H7 (cell line): ENCODE measurements at places on chromosomes 5 and 9. TPM values are rescaled to one million over a fixed set of nuclear protein-coding genes. Genes with fewer than 3 reads are reported as not detected.

- DNase-seq = peak; percentile 94
Measured at GRCh38 chr5:72107131-72107900, at the start of gene MAP1B. TSS of gene MAP1B (plus strand) at chr5:72107475. CDS start at chr5:72107532, 57 bp downstream.

DNA sequence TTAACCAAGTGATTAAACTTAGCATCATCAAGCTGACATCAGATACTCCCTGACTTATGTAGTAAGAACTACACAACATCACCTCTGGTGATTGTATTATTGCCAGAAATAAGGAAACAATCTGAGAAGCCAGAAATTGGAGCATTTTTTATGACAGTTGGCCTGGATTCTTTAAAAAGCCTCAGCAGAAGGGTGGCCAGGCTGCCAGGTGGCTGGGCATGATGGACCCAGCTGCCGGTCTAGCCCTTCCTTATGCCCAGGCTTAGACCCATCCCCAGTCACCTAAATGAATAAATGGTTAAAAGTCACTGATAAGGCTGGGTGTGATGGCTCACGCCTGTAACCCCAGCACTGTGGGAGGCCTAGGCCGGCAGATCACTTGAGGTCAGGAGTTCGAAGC is 12.8 kb downstream of the OR1K1 start:
- no peak for DNase-seq

DNA sequence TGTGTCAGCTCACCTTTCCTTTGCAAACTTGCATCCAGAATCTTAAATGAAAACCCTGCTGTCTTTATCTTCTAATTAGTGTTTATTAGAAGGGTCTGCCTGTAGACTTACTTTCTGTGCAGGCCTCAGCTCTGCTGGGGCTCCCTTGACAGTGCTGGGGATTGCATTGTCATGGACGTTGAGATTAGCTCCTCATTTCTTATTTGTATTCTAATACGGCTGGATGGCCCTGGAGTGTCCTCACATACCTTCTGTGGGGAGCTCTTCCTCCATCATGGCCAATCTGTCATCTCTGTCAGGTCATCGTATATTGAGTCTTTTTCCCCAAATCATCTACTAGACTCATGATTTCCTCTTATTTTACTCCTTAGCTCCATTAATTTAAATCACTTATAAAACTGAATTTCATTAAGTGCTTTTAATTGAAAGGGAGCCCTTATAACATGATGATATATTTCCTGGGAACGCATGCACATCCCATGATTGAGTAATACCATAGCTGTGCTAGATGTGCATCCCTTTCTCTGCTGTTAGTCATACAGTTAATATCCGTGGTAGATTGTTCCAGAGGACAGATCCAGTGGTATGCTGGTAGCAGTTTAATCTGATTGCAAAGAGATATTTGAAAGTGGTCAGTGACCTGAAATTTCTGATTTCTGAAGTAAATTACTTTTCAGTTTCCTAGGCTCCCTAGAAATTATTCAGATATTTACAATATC is 61.6 kb downstream of the ICE1 start:
- peak; percentile 37 for DNase-seq

GRCh38 chr9:133729617-133730281 is 8.4 kb downstream of the SARDH start:
- peak; percentile 75 for DNase-seq

DNA sequence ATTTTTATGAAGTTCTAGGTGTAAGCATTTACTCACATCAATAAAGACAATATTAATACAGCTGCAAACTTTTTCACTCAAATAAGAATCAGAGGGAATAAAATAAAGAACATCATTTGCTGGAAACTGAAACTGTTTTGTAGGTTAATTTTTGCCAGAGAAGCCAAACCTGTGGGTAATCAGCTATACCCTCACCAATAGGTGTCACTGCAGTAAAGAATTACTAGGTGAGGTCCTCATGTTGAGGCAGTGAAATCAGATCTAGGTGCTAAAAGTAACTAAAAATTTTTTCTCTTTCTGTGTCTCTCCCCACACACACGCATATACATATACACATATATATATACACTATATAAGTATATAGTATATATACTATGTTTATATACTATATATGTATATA is 1016.3 kb upstream of the SEMA6A start:
- DNase-seq = peak; percentile 8

DNA sequence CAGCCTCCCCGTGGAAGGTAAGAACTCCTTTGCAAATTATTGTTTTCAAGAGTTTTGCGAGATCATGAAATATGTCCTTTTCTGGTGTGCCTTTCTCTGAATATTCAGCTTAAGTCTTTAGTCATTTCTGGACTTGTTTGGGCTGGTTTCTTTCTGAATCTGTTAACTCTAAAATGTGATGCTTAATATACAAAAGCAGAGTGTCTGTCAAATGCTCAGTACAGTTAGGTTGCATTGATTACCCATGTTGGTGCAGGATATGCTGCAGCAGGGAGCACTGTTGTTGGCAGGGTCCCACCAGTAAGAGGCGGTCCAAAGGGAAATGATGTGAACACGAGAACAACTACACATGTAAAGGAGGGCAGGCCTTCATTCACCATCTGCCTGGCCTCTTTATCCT is 47.7 kb downstream of the SPTAN1 start:
- no peak for DNase-seq

- peak; percentile 58 for DNase-seq
Measured at GRCh38 chr9:126521089-126521488, 92.6 kb upstream of the LMX1B start.

- no peak for DNase-seq
Measured at GRCh38 chr9:83466877-83467276, 71.3 kb downstream of the FRMD3 start.

DNA sequence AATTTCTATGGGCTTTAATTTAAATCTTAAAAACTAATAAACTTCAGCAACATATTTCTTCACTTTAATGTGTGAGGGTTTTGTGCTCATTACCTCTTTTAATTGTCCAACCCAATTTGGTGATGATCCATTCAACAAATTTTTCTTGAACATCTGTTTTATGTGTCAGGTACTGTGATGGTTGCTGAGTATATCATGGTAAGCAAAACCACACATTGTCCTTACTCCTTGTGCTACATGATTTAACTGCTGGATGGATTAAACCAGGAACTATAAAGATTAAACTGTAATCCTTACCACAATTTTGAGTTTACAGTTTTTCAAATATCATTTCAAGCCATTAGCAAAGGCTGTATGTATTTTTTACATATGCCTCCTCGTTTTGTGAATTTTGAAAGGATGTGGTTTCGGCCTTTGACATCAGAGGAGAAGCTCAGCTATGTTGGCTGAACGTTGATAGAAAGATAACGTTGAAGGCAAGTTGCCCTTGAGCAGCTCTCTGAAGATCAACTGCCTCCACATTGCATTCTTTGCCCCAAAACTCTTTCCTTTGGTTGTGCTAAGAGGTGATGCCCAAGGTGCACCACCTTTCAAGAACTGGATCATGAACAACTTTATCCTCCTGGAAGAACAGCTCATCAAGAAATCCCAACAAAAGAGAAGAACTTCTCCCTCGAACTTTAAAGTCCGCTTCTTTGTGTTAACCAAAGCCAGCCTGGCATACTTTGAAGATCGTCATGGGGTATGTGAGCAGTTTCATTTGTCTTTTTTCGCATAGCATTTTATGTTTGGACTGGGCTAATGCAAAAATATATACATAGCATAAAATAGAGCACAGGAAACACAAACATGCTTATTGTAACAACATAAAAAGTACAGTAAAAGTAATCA is at the start of gene ITK:
ITK (plus strand) TSS at position 467 of the 891 bp plus-strand sequence; CDS start at position 605, 138 bp downstream.
- DNase-seq = no peak

DNA sequence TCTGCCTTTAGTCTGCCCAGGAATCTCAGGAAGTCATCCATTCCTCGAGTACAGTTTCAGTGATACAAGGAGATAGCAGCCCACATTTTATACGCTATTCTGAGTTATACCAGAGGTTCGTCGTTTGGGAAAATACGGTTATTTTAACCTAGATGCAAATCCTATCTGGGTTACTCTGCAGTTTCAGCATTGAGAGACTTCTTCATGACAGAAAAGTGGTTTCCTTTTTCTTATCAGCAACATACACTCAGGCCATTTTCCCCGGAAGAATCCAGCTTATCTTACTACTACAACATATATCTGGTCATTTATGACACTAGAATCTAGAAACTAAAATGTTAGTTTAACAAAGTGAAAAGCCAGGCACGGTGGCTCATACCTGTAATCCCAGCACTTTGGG is 83.4 kb upstream of the IQGAP2 start:
- DNase-seq = no peak

DNA sequence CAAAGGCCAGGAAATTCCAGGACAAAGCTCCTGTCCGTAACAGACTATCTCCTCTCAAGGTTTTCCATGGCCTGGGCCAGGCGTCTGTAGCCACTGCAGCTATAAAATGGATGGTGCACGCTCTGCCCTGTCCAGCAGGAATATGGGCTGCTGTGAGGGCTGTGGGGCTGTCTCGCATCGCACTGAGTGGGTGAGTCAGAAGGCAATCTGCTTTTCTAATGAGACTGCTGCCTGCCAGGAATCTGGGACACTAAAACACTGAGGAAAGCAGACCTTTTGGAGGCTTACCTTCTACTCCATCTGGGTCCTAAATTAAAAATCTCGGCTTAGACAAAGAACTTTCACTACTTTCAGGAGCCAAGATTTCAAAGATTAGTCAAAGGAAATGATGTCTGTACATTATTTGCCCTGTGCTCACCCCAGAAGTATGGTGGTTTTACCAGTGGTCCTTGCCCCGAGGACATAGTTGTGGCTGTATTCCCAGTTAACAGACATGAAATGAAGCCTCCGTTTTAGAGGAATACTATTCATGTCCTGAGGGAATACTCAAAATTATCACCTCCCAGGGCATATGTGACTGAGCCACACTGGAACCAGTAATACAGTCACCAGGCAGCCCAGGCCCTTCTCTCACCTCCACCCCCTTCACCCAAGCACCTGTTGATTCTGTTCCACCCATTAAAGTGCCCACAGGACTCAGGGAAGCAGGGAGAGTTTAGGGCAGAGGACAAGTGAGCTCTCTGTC is 56.4 kb downstream of the PFDN1 start:
- no peak for DNase-seq

GRCh38 chr5:116466727-116467464 is 107.7 kb downstream of the SEMA6A start:
- no peak for DNase-seq

- peak; percentile 64 for DNase-seq
Measured at GRCh38 chr5:180643191-180643851, 6.1 kb downstream of the FLT4 start.

- no peak for DNase-seq
Measured at GRCh38 chr5:2391021-2391420, 360.5 kb downstream of the IRX2 start.

GRCh38 chr5:9226016-9226536 is 319.8 kb downstream of the SEMA5A start:
- DNase-seq = no peak

DNA sequence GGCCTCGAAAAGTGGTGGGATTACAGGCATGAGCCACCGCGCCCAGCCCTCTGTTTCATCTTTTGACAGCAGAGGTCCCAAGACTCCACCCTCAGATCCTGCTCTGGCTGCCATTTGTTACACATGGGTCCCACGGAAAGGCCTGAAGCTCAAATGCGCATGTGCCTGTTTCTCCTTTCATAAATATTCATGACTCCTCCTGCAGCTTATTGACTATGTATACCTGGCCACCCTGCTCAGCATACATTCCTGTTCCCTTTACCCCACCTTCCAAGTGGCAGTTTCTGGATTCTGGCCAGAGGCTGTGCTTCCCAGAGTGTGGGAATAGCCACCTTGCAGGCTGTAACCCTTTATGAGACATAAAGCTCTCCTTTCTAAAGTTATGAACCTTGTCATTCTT is 46.5 kb downstream of the AUH start:
- DNase-seq = peak; percentile 38

DNA sequence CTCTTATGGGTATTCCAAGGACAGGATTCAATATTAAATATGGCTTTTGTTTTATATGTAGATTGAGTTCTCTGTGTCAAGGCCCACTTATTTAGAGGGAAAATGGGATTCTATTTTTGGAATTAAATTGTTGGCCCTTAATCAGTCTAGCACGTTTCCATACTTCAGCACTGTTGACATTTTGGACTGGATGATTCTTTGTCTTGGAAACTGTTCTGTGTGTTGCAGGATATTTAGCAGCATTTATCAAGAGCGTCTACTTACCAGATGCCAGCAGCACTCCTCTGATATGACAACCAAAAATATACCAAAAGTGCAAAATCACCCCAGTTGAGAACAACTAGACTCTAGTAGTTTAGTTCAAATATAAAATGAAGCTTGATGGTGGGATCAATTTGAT is 1027.0 kb upstream of the COX7C start:
- DNase-seq = no peak

GRCh38 chr5:113379936-113380806 is 54.6 kb downstream of the TSSK1B start:
- DNase-seq = no peak

GRCh38 chr9:133993635-133994253 is 1.6 kb upstream of the VAV2 start:
- DNase-seq = no peak

GRCh38 chr5:71582945-71583584 is 4.1 kb upstream of the MCCC2 start:
- DNase-seq = no peak

GRCh38 chr9:88957526-88957925 is 33.7 kb upstream of the S1PR3 start:
- DNase-seq = no peak

DNA sequence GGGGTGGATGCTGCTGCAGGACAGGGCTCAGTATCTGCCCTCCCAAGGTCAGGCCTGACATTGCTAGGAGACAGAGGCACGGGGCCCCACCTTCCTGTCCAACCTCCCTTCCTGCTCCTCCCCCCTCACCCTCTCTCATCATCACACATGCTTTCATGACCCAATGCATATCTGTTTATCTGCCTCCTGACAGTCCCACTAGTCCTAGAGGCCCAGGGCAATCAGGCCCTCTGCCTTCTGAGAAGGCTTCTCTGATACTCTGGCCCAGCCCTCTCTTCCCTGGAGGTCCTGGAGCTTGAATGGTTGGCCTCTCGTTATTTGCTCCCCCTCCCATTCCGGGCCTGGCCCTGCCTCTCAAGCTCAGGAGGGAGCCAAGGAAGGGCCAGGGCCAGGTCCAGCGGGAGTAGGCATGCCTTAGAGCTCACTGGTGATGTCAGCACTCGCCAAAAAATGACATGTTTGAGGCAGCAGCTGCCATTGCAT is 90.6 kb upstream of the SAP30L start:
- DNase-seq = peak; percentile 50

GRCh38 chr5:78779262-78779661 is 130.7 kb upstream of the LHFPL2 start:
- no peak for DNase-seq

GRCh38 chr5:126695091-126695490 is 81.8 kb upstream of the LMNB1 start:
- no peak for DNase-seq

GRCh38 chr5:95619096-95619495 is 791 bp upstream of the GPR150 start:
- no peak for DNase-seq

SAXO1 gene
- 0.21 and 0.48 TPM in 2 replicates for total RNA-seq

DIMT1 gene
- total RNA-seq = 58.1 and 65.4 TPM in 2 replicates

ADGRD2 gene
- total RNA-seq = not detected in 2 replicates

CCDC192 gene
- 0.24 and 1.1 TPM in 2 replicates for total RNA-seq

NADK2 gene
- 15.3 and 16.0 TPM in 2 replicates for total RNA-seq

PTPRD gene
- total RNA-seq = 21.5 and 25.2 TPM in 2 replicates

NEUROG1 gene
- total RNA-seq = not detected in 2 replicates

F2R gene
- 17.1 and 23.3 TPM in 2 replicates for total RNA-seq

FCN2 gene
- total RNA-seq = not detected in 2 replicates

NR2F1 gene
- not detected in 2 replicates for total RNA-seq

SLC46A2 gene
- not detected in 2 replicates for total RNA-seq

PRUNE2 gene
- total RNA-seq = 1.7 and 3.3 TPM in 2 replicates

POLE3 gene
- 61.2 and 61.6 TPM in 2 replicates for total RNA-seq
